ENCODE measurements at places on chromosomes 2 and 18.

GRCh38 chr2:134662751-134663150 lies 56.0 kb downstream of the TMEM163 start:
- no peak for DNase-seq

- DNase-seq = no peak
Observed at GRCh38 chr2:18063826-18064470, 185.5 kb downstream of the KCNS3 start.

DNA sequence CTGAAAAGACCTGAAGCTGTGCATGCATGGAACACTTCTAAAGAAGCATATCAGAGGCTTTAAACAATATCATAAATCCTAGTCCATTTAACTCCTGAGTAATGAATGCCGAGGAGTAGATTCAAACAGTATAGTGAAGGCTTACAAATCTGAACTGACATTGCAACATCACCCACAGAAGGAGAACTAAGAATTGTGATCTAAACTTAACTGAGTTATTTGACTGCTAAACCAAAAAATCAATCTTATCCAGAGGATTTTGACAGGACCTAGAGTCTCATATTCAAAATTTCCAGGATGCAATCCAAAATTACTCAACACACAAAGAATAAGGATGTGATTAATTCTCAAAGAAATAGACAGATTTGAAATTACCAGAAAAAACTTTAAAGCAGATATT lies 181.0 kb downstream of the SLC39A10 start:
- no peak for DNase-seq

GRCh38 chr2:11092701-11093335 lies 62.4 kb upstream of the SLC66A3 start:
- no peak for DNase-seq

DNA sequence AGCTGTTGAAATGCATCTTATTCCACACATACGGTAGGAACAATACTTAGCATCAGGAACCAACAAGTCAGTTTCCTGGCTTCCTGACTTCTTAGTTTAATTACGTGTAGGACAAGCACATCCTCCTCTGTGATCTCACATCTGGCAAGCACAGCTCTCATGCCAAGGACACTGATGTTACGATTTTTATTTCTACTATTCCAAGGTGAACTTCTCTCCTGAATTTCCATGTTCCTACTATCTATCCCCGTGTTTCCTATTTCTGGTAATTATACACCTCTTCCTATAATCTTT lies 374.0 kb downstream of the NCKAP5 start:
- no peak for DNase-seq

- DNase-seq = no peak
Observed at GRCh38 chr2:238336151-238336550, 15.8 kb downstream of the TRAF3IP1 start.

DNA sequence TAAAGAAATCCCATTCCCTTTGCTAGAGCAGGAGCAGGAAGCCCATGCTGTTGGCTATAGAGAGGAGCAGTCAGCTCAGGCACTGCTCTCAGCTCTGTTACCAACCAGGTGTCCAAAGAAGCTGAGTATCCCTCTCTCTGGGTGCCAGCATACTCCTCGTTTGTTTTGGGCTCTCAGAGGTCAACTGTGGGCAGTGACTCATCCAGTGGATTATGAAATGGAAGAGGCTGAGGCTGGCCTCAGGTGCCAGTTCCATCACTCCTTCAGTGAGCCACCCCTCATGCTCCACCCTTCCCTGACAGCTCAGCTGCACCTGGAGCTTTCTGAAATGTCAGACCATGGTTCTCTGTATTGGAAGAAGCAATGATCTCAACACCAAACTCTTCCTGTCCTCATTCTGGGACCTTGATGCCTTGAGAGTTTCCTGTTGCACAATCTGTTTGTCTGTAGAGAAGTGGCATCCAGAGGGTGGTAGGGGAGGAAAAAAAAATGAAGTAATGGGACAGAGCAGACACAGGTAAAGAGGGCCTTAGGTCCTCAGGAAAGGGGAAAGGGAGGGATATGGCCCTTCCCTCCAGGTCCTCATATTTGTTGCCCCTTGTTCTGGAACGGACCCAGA lies 31.2 kb upstream of the EN1 start:
- DNase-seq = no peak

DNA sequence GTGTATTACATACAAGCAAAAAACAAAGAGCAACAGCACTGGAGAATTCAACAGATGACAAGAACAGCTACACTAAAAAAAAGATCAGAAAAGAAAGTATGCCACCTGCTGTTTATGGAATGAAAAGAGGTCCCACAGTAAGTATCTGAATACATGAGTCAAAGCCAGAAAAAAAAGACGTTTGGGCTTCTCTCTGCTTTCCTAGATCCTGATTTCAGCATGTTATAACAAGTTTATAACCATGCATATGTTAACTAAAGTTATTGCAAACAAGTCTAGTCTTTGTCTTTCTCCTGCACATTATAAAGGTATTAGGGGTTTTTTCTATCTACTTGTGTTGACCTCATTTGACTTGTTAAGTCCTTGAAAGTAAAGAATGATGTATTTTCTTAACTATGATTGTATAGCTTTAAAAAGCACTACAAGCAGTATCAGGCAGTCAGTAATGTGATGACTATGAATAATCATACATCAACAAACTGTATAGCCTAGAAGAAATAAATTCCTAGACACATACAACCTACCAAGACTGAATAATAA lies 108.5 kb upstream of the COL5A2 start:
- DNase-seq = peak; percentile 73

- DNase-seq = no peak
Observed at GRCh38 chr2:26581991-26582842, 58.9 kb downstream of the CIB4 start.

DNA sequence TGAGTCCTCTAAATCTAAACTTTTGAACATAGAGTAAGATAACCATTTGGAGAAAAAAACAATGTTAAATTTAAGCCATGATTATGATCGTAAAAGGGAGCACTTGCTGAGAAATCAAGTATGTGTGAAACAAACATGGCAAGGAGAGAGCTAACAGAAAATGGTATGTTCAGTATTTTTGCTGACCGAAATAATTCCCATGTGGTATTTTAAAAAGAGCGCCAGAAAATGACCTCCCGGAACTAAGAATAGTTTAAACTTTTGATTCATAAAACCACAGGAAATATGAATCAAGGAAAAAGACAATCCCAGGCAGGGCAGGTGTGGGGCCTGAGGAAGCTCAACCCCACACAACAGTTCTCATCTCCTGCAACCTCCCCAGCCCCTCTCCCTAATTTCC lies 74.2 kb downstream of the DOCK10 start:
- no peak for DNase-seq

DNA sequence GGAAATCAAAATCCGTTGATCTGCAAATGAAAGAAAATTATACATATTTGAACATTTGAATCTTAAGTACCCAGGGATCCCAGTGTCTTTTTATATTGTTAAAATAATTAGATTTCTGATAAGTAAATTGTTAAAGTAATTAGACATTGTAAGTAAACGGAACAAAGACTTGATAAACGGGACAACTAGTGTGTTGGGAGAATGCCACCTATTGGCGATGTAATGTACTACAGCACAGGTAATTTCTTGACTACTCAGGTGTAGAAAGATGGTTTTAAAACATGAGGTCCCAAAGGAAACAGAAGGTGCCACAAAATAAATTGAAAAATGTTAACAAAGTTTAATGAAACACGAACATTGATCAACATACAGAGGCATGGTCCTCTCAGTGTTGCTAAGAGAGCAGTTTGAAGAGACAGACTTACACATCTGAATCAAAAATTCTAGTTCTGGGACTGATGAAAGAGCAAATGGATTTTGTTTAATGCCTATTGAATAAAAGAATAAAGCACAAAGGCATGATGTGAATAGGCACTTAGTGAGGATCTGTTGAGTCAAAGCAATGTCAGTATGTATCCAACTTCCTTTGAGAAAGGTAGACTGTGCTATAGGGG lies 103.4 kb upstream of the RASGRP3 start:
- DNase-seq = peak; percentile 18

GRCh38 chr18:31819106-31819924 lies 58.6 kb upstream of the SLC25A52 start:
- DNase-seq = peak; percentile 27

GRCh38 chr2:32430804-32431203 lies 74.0 kb downstream of the BIRC6 start:
- DNase-seq = no peak

DNA sequence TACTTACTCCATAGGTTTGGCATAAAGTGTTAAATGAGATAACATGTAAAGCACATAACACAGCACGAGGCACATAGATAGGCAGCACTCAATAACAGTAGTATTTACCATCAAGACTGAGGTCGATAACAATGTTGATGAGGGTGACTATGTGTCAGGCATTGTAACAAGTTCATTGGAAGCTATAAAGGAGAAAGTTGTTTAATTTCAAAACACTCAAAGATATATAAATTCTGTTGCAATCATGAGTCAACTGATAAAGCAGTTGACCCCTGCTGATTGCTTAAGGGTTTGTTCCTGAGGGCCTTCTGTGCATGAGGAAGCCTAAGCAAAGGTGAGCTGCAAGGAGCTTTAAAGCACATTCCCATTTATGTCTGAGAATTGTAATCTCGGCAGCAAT lies 760.5 kb downstream of the SATB2 start:
- DNase-seq = no peak
